BJ (cell line): ENCODE measurements at places on chromosomes 5 and 9. TPM values are rescaled to one million over a fixed set of nuclear protein-coding genes. Genes with fewer than 3 reads are reported as not detected.
A peak's percentile ranks its signal among the peaks of the same experiment; 100 is the strongest.

- no peak for DNase-seq
Measured at GRCh38 chr5:2087980-2088379, 205.3 kb upstream of the IRX4 start.

GRCh38 chr5:154962494-154962893, 21.6 kb downstream of the MRPL22 start:
- no peak for DNase-seq

- DNase-seq, result no peak
Measured at GRCh38 chr5:160171666-160172065, 52.4 kb upstream of the PWWP2A start.

- no peak for DNase-seq
Measured at GRCh38 chr9:69314547-69314946, 10.5 kb upstream of the ENTREP1 start.

DNA sequence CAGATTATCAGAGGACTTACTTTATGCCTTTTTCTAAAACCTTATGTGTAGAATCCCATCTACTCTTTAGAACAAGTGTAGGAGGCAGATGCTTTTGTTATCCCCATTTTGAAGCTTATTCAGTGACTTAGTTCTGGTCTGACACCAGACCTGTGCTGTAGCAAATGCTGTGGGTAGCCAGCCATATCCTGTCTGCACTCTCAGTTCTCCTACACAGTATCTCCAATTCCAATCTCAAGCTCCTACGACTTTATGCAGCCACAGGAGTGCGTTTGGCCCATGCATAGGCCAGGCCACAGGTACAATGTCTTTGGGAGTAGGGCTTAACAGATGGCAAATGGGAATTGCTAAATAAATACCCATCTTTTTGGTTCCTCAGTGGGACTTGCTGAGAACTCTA, 292.6 kb downstream of the MCTP1 start:
- no peak for DNase-seq

GRCh38 chr9:31740705-31741104, 643.7 kb upstream of the ACO1 start:
- DNase-seq, result no peak

DNA sequence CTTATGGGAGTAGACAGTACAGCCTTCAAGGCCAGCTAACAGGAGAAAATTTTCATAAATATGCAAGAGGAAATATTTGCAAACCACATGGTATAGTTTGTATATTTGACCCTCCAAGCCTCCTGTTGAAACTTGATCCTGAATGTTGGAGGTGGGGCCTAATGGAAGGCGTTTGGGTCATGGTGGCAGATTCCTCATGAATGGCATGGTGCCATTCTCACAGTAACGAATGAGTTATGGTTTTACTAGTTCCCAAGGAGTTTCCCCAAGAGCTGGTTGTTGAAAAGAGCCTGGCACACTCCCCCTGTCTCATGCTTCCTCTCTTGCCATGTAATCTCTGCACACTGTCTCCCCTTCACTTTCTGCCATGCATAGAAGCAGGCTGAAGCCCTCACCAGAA, 3.3 kb upstream of the PAIP1 start:
- no peak for DNase-seq

DNA sequence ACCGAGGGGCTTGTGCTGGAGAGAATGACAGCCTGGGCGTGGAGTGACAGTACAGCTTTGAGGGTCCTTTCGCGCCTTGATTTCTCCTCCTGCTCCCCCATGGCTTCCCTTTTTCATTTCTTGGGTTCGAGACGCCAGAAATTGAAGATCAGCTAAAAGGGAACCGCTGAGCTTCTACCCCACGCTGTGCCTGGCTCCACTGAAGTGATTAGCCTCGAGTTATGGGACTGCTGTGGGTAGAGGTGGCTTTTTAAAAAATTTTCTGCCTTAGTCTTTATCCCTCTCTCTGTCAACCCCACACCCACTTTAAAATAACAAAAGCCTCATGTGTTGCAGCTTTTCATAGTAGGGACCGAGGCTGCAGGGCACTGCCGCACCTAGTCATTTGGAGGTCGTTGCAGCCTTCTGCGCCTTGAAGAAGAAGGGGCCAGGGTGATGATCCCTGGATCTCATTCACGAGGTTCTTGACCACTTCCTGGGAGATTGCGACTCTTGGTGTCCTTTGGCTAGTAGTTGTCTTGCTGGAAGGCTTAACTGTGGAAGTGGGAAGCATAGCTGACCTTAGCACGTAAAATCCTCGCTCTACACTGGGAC, 603 bp downstream of the PPIP5K2 start:
- no peak for DNase-seq

GRCh38 chr9:15972760-15973159, 419.9 kb downstream of the CCDC171 start:
- no peak for DNase-seq

- no peak for DNase-seq
Measured at GRCh38 chr5:173512637-173513435, 103.6 kb downstream of the BOD1 start.

DNA sequence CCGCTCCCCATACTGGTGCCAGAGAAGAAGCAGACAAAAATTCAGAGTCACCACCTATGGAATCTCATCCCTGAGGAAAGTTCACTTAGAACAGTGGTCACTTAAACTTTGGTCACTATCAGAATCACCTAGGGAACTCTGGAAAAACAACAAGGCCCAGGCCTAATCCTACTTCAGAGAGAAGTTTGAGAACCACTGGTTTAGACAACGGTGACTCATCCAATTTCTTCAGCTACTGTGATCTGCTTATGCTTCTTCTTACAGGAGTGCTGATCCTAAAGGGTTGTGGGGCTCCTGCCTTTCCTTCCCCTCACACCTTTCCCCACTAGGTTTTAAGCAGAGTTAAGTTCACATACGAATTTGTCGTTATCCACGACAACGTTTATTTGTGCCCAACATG, 194.7 kb upstream of the KLF4 start:
- DNase-seq, result no peak

DNA sequence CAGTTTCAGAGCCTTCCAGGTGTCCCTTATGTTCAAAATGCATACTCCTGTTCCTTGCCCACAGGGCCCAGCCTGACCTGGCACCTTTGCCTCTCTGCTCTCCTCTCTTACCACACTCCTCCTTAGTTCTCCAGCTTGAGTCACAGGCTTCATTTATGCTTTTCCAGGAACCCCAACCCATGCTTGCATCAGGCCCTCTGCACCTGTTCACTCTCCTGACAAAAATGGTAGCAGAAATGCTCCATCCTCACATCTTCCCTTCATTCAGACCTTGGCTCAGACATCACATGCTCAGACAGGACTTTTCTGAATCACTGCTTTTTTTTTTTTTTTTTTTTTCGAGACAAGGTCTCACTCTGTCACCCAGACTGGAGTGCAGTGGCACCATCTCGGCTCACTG, 15.1 kb upstream of the RNF145 start:
- no peak for DNase-seq

DNA sequence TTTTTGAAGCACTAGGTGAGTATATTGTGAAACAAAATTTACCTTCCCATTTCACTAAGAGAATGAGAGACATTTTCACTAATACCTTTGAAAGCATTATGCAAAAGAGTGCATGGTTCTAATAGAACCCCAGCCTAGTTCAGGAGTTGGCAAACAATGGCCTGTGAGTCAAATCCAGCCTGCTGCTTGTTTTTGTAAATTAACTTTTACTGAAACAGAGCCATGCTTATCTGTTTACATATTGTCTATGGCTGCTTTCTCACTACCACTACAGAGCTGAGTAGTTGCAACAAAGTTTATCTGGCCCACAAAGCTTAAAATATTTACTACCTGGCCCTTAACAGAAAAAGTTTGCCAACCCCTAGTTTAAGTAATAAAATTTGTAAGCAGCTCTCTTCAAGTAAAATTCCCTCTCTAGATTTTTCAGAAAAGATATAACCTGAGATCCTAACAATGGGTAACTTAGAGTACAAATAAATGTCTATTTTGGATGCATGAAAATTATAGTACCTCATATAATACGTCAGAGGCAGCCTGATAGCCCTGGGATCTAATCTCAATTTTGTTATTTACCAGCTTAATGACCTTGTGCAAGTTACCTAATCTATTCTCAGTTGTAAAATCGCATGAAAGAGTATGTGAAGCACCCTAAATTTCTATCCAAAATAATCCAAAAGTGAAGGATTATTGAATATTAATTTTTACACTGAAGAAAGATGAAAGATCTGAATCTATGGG, 50.7 kb upstream of the ARL15 start:
- DNase-seq, result no peak

DNA sequence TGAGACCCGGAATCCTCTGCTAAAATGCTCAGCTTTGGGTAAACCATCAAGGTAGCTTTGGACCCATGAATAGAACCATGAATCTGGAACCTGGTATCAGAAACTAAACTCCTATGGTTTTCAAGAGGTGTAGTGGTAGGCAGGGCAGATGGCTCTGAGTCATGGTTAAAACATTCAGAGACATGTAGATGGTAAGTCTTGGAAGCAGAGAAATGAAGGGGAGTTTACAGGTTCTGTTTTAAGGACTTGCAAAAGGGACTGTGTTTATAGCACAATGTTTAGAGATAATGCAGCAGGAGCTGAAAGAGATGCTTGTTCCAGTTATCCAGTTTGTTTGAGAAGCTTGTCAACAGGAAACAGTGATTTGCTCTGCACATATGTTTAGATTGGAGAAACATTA, 36.0 kb upstream of the FBN2 start:
- no peak for DNase-seq

DNA sequence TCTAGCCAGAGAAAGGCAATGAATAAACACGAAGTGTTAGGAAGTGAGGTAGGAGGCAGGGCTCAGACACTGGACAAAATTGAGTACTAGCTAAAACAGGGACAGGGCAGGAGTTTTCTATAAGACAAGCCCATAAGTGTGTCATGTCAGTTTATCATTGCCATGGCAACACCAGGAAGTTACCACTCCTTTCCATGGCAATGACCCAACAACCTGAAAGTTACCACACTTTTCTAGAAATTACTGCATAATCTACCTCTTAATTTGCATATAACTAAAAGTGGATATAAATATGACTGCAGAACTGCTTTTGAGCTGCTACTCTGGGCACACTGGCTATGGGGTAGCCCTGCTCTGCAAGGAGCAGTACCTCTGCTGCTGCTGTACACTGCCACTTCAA, 442.5 kb upstream of the COX7C start:
- no peak for DNase-seq

DNA sequence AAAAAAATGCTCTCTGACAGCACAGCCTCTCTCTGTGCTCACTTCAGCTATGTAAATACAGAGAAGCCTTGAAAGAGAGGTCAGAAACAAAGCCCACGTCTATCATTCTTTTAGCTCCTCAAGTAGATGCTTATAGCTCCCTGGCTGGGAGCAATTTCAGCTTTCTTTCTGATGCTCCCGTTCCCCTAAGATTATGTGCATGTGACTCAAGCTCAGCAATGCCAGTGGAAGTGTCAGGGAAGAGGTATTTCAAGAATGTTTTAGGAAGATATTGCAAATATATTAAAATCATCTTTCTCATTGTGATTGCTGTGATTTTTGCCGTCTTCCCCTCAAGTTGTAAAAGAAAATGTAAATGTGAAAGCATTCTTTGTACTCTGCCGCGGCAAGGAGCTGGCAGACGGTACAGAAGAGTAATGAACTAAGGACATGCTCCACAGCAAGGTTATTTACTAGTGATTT, 1353.7 kb upstream of the ACO1 start:
- DNase-seq, result no peak

DNA sequence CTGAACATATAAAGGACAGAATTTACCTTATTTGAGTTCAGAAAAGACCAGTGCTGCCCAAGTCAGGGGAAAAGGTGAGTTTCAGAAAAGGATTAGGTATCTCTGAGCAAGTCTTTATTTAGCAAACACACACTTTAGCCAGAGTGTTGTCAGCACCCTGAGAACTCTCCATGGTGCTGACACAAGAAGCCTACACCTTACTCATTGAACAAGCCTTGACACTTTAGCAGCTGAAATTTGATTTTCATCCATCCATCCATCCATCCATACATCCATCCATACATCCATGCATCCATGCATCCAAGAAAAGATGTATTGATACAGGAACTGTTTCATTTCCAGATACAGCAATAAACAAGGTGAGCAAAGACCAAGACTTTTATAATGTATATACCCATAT, 311.2 kb downstream of the TRIM32 start:
- no peak for DNase-seq

DNA sequence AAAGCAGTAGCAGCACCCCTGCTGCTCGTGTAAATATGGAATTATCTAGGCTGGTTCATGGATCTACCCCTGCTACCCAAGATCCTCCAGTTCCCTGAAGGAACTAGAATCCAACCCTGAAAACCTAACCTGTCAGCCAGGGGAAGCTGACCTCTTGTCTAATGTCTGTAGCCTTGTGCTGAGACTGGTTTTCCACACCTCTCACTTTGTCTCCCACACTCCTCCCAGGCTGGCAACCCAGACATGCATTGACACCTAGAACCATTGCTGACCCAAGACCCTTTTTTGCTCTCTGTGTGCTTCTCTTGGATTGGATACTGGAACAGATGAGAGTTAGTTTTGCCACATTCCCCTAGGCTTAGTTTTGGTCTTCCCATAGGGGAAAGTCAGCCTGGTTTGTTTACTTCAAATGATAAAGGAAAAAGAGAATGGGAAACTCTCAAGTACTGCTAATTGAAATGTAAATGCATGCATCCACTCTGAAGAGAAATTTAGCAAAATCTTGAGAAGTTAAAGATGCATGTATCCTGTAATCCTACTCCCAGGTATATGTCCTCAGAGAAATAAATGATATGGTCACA, 36.6 kb upstream of the NR4A3 start:
- DNase-seq, result no peak

- peak; percentile 57 for DNase-seq
Measured at GRCh38 chr9:127049044-127049443, 73.4 kb downstream of the ANGPTL2 start.

DNA sequence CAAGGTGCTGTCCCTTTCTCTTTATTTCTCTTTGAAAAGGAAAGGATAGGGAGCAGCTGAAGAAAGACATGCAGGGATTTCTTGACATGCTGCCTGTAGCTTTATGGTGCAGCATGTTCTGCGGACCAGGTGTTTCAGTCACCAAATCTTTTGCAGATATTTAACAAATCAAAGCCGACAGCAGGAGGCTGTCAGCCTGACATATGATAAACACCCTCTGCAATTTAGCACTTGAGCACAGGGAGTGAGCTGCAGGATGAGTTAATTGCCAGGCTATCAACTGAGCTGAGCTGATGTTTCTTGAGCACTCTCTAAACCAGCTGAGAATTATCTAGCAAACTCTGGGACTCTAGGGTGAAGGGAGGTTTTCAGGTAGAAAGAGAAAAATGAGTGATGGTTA, 212.8 kb upstream of the ATP10B start:
- no peak for DNase-seq

Gene CCDC192
- polyA plus RNA-seq, result not detected in 2 replicates

Gene ZNF169
- polyA plus RNA-seq, result 2.8 and 3.1 TPM in 2 replicates

Gene IRX4
- not detected in 2 replicates for polyA plus RNA-seq

Gene MARCHF6
- 110 and 174 TPM in 2 replicates for polyA plus RNA-seq

Gene SDHA
- polyA plus RNA-seq, result 74.9 and 112 TPM in 2 replicates

Gene GRK6
- 24.0 and 37.7 TPM in 2 replicates for polyA plus RNA-seq

Gene F12
- polyA plus RNA-seq, result 0.67 and 0.69 TPM in 2 replicates

Gene CACNA1B
- 0.01 TPM in 1 of 2 replicates, not detected in the other for polyA plus RNA-seq

Gene LRRC19
- not detected in 2 replicates for polyA plus RNA-seq
